ENCODE measurements at places on chromosomes 12 and 14. TPM values are rescaled to one million over a fixed set of nuclear protein-coding genes. Genes with fewer than 3 reads are reported as not detected.

Gene CLEC6A
- total RNA-seq, result not detected

Gene CLECL1
- total RNA-seq, result 6.0 TPM

Gene MYO1H
- total RNA-seq, result not detected

Gene SLC6A12
- total RNA-seq, result not detected

Gene OVCH1
- not detected for total RNA-seq

Gene TMEM121
- total RNA-seq, result 12.0 TPM

Gene SELPLG
- total RNA-seq, result 22.1 TPM

Gene PTCSC3
- total RNA-seq, result not detected

DNA sequence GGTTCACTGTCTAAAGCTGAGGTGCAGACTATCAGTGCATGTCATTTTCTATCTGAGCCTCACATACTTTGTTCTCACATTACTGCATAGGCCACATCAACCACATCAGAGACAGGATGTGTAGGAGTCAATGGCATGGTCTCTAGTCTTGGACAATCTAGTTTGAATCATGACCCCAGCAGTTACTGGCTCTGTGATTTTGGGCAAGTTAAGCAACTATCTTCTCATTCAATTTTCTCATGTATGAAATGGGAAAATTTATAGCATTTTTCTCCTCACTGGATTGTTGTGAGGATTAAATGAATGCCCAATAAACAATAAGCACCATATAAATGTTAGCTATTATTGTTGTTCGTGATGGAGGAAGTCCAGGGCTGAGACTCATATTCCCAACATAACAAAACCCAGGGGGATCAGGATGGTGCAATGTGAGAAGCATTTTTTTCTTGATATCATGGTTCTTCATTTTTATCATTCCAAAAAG lies 432.6 kb downstream of the LRIG3 start:
- no peak for DNase-seq

- DNase-seq, result no peak
Observed at GRCh38 chr12:123061441-123062205, 81.1 kb downstream of the ARL6IP4 start.

GRCh38 chr12:113049976-113050742 lies 6.4 kb upstream of the DTX1 start:
- no peak for DNase-seq

GRCh38 chr12:97629382-97629781 lies 166.8 kb downstream of the RMST start:
- DNase-seq, result no peak

- peak; percentile 33 for DNase-seq
Observed at GRCh38 chr14:81435391-81436295, 35.5 kb upstream of the STON2 start.

DNA sequence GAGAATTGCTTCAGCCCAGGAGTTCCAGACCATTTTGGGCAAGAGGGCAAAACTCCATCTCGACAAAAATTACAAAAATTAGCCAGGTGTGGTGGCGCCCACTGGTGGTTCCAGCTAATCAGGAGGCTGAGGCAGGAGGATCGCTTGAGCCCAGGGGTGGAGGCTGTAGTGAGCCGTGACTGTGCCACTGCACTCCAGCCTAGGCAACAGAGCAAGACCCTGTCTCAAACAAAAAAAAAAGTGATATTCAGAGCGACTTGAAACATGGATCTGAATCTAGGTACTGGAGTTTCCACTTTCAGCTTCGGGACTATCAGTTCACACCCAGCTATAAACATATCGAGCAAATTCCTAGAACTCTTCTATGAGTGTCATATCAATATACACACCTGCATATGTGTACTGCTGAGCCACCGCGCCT lies 16.3 kb upstream of the RNF34 start:
- no peak for DNase-seq

DNA sequence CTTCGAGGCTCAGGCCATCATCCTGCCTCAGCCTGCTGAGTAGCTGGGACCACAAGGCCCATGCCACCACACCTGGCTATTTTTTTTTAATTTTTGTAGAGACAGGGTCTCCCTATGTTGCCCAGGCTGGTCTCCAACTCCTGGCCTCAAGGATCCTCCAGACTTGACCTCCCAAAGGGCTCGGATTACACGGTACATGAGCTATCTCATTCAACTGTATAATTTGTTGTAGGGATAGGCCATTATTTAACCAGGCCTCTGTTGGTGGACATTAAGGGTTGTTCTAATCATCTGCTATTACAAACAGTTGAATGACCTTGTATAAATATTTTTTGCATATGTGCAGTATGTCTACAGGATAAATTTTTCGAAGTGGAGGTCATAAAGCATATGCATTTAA lies 9.0 kb downstream of the KIF5A start:
- no peak for DNase-seq

- no peak for DNase-seq
Observed at GRCh38 chr12:62267480-62267879, 7.3 kb downstream of the USP15 start.

GRCh38 chr14:94569381-94570001 lies 8.2 kb downstream of the SERPINA4 start:
- no peak for DNase-seq

DNA sequence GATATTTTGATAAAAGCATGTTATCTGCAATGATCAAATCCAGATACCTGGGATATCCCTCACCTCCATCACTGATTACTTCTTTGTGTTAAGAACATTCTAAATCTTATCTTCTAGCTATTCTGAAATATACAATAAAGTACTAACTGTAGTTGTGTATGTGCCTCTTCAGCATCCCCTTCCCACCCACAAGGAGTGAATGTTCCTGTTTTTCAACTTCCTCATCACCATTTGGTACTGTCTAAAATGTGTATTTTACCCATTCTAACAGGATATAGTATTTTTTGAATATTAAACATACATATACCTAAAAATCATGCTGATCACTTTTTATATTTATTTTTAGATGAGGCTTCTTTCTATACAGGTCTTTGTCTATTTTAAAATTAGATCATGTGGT lies 1252.6 kb downstream of the TMEM121 start:
- no peak for DNase-seq

DNA sequence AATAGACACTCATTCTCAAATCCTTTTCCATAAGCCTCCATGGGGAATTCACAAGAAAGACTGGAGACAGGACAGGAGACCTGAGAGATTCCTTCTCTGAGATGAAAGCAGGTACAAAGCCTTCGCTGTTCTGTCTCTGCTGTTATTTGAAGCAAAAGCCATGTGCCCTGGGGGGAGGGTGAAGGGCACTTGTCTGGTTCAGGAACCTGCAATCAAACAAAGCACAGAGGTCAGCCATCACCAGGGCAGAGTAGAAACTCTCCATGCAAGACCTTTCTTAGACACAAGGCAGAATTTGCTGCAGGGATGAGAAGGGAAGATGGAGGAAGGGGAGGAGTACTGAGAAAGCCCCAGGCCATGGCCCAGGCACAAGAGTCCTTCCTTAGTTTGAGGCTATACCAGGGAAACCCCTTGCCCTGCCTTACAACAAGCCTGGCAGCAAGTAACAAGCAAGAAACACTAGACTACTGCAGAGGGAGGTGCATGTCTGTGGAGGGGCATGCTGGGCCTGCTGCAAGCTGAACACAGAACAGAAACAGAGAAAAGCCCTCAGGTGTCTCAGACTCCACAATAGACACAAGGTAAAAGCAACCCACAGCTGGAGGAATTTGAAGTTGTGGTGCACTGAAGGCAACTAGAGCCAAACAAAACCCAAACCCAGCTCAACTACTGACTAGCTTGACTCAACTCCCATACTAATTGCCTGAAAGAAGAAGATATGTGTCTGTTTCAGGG lies 7.8 kb upstream of the ART4 start:
- no peak for DNase-seq

- no peak for DNase-seq
Observed at GRCh38 chr12:98352218-98352811, 163.1 kb upstream of the TMPO start.
